SHP77 (cell line): ENCODE measurements at places on chromosomes 5 and 9.

GRCh38 chr5:109003928-109004327 is 256.2 kb downstream of the FER start:
- no peak for DNase-seq

DNA sequence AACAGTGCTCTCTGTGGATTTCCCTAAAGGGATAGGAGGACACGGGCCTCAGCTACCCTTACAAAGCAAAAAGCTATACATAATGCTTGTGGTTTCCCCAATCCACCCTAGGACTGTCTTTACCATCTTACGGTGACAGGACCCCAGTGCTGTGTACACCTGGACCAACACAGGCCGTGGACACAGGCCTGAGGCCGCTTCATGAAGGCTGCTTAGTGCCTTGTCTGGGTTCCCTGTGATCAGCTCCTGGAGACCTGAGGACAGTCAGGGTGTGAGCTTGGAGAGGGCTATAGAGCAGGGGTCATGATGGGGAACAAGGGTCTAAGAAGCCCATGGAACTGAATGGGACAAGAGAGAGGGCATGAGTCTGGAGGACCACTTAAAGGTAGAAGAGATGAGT is 2.9 kb downstream of the FANCG start:
- no peak for DNase-seq

DNA sequence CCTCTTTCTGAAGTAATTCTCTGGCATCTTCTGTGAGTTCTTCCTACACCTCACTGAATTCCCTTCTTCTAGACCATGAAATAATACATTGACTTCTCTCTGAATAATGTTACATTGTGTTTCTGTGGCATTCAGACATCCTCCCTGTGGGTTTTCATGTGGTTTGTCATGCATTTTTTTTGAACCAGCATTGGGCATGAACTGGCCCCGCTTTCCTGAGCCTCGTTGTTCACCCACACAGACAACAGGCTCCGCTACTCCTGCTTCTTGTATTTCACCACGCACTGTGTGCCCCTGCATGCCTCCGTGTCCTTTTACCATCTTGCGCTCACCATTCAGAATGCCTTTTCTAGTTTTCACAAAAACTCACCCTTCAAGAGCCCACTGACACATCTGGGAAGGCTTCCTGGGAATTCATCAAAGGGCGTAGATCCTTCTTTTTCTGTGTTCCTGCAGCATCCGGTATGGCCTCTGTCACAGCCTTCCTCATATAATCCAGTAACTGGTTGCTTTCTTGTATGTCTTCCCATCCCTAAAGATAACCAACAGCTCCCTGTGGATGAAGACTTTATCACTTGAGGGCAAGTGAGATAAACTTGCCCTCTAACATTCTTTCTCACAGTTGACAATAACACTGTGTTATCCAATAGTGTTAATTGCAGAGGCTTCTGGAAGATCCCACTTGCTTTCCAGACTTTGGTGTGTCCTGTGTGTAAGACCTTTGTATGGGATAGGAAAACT is 51.5 kb upstream of the ADAMTSL1 start:
- no peak for DNase-seq

- DNase-seq, result no peak
These were observed 65.4 kb downstream of the PRRC1 start for GRCh38 chr5:127582773-127583370.

- no peak for DNase-seq
These were observed 241.5 kb downstream of the AUH start for GRCh38 chr9:91120200-91120599.
